Stimulated activated CD4-positive, alpha-beta T cell treated with anti-CD3 and anti-CD28 coated beads, TNF-alpha, amount 100 ng/mL, for 4 hours (primary cell): ENCODE measurements at places on chromosomes 4 and X.

- no peak for DNase-seq
These were observed 40.0 kb downstream of the ZFX start for GRCh38 chrX:24189490-24189889.

- no peak for DNase-seq
These were observed 184.4 kb downstream of the CAMK2D start for GRCh38 chr4:113576947-113577678.

GRCh38 chrX:95427389-95427788, 1257.3 kb upstream of the DIAPH2 start:
- no peak for DNase-seq

DNA sequence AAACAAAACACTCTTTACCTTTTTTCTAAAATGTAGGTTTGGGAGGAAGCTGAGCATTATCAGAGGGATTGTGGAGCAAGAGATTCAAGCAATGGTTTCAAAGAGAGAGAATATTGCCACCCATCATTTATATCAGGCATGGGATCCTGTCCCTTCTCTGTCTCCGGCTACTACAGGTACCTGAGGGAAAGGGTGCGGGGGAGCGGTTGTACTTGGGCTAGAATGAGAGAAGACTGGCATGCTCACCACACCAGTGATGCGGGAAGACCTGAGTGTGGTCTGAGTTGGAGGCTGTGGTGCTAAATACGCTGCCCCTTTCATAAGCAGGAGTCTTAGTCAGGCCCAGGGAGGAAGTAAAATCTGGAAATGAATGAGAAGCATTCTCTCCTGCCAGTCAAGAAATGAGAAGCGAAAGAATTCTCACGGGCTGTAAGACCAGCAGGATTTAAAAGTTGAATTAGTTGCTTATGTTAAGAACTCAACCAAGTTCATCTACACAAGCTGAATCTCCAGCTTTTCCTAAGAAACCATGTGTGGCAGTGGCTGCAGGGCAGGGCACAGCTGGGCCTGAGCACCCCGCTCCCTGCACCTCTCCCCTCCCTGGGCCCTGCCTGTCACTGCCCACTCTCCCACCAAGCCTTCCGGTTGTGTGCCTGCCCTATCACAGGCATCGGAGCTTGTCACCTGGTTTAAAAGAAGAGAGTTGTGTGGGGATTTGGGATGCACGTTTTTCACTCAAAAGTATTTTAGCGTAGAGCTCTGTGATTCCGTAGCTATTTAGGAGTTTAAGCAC, 24.8 kb upstream of the MSANTD1 start:
- DNase-seq = no peak

DNA sequence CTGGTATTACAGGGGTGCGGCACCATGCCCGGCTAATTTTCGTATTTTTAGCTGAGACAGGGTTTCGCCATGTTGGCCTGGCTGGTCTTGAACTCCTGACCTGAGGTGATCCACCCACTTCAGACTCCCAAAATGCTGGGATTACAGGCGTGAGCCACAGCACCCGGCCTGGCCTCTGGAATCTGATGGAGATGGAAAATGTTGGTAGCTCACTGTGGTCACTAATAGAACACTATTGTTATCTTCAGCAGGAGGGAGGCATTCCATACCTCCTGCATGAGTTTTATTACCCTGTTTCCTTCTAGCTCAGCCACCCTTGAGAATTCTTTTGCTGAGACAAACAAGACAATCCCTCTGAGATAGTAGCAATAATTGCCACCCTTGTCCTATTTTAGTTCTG, 105.0 kb downstream of the SHROOM3 start:
- no peak for DNase-seq

GRCh38 chr4:166140951-166141350, 267.9 kb downstream of the TLL1 start:
- no peak for DNase-seq

GRCh38 chrX:106946464-106946863, 26.3 kb downstream of the CLDN2 start:
- no peak for DNase-seq

GRCh38 chr4:112633477-112634235, 3.1 kb downstream of the ZGRF1 start:
- DNase-seq = no peak

- DNase-seq = no peak
These were observed 442 bp downstream of the NDUFB11 start for GRCh38 chrX:47143894-47144625.

DNA sequence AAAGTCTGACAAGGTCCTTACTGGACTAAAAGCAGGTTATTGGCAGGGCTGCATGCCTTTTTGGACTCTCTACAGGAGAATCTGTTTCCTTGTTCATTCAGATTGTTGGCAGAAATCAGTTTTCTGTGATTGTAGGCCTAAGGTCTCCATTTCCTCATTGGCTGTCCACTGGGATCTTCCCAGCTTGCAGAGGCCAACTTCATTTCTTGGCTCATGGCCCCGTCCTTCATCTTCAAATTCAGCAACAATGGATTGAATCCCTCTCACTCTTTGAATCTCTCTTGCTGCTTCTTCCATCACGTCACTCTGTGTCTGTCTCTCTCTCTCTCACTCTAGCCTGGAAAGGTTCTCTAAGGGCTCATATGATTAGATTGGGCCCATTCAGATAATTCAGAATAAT, 14.9 kb upstream of the GLUD2 start:
- no peak for DNase-seq

DNA sequence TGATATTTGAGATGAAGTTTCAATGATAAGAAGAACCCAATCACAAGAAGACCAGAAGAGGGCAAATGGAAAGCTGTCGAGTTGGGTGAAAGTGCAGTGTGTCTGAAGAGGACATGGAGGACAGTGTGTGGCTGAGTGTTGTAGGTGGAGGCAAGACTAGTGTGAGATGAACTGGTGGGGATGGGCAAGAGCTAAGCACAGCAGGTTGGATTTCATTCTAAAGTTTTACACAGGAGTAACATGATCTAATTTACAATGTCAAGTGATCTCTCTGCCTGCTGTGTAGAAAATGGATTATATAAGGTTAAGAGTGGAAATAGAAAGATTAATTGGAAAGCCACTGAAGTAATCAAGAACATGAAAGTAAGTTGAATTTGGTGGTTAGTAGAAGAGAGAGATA, 208.6 kb upstream of the ETNPPL start:
- no peak for DNase-seq

DNA sequence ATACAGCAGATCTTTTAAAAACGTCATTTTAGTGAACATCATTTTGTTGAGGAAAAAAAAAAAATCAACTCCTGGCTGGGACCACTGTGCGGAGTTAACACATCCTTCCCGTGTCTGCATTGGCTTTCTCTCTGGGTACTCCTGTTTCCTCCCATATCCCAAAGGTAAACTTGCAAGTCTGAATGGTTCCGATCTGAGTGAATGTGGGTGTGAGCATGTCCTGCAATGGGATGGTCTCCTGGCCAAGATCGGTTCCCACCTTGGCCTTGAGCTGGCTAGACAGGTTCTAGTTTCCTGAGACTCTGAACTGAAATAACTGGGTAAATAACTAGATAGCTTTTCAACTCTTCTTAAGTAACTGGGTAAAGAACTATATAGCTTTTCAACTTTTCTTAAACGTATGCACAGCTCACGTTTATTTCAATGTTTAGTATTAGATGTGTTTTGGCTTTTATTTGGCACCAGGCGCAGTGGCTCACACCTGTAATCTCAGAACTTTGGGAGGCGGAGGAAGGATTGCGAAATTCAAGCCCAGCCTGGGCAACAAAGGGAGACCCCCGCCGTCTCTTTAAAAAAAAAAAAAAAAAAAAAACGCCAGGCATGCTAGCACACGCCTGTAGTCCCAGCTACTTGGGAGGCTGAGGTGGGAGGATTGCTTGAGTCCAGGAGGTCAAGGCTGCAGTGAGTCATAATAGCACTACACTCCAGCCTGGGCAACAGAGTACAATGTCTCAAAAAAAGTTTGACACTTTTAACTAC, 14.0 kb downstream of the RBMX start:
- DNase-seq = no peak

GRCh38 chr4:53267026-53267425, 98.8 kb downstream of the SCFD2 start:
- DNase-seq = no peak

DNA sequence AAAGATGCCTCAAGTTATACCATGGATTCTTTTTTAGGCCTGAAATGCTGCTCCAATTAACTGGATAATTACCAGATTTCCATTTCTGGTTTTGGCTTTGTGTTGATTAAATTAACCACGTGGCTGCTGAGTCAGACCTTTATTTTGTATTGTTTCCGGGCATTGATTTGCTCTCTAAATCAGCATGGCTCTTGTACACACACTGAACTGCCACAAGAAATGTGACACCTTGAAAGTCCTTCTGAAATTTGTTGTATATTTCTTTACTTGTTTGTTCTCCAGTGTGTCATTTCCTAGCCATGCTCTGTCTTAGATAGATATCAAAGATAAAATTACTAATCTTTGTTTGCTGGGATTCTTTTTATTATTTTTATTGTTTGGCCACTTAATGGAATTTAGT, 11.7 kb downstream of the MTTP start:
- no peak for DNase-seq

GRCh38 chr4:103324811-103325210, 126.7 kb upstream of the CENPE start:
- no peak for DNase-seq

GRCh38 chrX:86148594-86148993, 343 bp downstream of the DACH2 start:
- DNase-seq = no peak

DNA sequence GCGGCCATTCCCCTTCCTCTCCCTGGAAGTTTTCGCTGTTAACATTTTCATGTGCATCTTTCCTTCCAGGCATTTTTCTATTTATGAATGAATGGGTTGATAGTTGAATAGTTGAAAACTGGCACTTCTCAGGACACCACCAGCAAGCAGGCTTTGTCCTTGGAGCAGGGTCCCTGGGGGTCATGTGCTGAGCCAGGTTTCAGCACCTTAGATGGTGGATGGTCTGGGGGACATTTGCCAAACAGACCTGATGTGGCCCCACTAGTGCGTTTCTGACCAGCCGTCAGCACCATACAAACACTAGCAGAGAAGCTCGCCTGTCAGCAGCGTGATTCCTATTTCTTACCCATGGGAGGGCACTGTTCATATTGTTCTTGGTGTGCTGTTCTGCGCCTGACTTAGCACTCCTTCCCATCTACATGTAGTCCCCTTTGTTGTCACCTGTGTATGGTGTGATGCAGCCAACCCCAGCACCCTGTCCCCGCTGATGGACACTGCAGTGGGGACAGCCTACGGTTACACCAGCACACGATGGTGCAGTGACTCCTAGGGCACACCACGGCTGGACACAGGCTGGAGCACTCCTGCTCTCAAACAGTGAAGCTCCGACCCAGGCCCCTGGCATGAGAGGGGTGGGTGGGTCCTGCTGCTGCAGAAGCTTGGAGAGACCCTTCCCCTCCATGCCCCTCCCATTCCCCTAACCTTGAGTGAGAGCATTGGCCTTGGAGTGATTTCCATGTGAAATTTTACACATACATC, 27.2 kb upstream of the WFS1 start:
- no peak for DNase-seq

DNA sequence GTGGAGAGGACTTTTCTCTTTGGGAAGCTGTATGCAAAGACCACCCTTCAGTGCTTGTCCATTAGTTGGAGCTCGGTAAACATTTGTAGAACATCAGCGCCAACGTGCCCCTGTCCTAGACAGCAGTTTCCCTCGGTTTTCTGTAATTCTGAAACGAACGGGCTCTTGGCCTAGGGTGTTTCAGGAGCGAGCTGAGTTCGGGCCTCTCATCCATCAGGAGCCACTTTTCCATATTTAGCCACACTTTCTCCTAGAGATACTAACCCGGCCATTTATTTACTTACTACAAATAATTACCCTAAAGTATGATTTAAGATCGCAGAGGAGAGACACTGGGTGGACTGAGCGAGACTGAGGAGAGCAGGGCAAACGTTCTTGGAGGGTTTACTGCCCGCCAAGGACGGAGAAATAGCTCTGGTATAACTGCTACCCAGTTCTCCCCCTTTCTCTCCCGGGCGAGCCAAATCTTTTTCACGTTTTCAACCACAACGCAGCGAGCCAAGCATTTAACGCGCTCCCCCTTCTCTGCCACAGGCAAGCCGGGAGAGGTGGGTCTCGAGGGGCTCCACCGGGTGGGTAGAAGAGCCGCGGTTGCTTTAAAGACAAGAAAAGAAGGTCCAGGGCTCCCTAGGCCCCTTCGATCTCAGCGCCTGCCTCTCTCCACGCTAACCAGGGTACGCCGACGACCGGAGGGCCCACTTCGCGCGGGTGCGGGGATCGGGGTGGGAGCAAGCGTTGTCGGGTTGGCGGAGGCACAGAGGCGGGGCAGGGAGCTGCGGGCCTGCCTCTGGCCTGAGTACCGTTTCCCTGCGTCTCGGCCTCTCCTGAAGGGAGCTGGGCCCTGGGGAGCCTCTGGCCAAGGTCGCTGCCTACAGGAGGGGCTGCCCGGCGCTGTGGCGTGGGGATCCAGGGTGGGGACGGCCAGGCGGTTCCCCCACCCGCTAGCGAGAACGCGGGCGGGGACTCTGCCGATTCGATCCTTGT, 10.8 kb upstream of the PITX2 start:
- no peak for DNase-seq

DNA sequence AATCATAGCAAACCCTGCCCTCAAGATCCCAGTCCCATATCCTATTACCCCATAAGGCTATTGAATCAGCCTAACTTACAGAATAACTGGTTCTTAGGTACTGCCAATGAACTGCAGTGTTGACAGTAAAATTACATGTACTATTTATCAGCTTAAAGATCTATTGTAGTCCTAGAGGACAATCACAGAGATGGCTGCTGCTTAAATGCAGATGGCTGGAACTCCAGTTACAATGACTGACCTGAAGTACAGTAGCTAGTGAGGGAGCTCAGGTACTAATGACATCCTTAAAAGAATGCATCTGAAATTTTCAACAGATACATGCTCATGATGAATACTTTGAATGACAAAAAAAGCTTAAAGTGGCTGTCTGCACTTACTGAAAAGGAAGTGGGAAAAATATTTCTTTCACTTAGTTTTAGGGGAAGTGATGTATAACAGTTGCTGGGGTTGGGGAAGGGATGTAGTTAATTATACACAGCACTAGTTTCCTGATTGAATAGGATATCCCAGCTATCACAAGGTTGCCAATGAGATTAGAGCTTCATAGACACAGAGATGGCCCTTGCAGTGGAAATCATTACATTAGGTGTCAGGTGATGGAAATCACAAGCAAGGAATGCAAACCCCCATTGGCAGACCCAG, 42.0 kb downstream of the USP26 start:
- DNase-seq = no peak

- no peak for DNase-seq
These were observed 21.5 kb downstream of the PRSS12 start for GRCh38 chr4:118331352-118331751.

DNA sequence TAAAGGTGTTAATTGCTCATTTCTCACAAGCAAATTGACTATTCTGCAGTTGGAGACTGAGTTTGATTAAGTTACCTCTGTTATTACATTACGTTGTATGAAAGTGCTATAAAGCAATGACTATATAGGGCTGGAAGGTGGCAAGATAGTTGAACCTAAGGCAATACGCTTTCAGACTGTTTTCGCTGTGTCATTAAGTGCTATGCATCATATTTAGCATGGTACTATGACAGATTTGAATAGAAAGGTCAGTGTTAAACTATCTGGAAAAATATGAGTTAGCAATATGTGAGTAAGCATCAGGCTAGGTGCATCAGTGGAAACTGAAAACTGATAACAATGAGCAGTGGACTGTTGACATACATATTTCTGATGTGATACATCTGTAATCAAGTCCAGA, 206.0 kb upstream of the ARHGAP24 start:
- no peak for DNase-seq
